Progenitor cell of endocrine pancreas (in vitro differentiated cells): ENCODE measurements at places on chromosomes 11 and 22.

GRCh38 chr22:37176464-37177061, 11.5 kb downstream of the C1QTNF6 start:
- no peak for DNase-seq

GRCh38 chr11:62757846-62758788, 3.3 kb upstream of the POLR2G start:
- no peak for DNase-seq

- DNase-seq: no peak
Observed at GRCh38 chr11:130705670-130706421, 210.4 kb downstream of the SNX19 start.

- no peak for DNase-seq
Observed at GRCh38 chr11:69572233-69572860, 68.6 kb upstream of the CCND1 start.

GRCh38 chr22:35552196-35552842, 11.7 kb downstream of the RASD2 start:
- peak; percentile 21 for DNase-seq

DNA sequence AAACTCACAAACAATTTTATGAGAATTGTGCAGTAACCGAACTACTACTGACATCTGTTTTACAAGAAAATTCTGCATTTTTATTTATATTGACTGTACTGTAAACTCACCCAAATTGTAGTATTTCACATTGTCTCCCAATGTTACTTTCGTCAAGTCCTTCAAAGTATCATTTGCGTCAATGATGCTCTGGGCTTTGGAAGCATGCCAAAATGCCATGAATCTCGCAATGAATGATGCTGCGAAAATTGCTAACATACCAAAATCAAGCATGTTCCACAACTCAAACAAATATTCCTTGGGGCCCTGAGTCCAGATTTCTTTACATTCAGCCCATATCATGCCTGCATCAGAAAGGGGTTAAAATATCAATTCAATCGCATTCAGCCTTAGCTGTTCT, 107.6 kb downstream of the TRPC6 start:
- DNase-seq: no peak

DNA sequence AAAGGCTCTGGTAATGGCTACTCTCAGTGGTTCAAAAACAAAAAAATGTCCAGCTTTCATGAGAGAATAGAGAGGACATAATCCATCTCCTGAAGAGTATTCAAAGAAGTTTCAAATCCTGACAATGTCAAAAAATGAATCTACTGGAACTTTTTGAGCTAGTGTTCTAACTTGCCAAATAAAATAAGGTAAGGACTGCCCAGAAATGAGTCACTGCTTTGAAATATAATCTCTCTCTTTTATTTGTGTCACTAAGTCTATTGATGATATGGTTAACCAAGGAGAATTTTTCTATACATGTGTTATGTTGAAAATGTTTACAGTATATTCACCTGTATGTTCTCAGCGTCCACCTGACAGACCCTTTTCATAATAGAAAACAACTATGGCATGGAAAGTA, 3.4 kb downstream of the GUCY1A2 start:
- no peak for DNase-seq

DNA sequence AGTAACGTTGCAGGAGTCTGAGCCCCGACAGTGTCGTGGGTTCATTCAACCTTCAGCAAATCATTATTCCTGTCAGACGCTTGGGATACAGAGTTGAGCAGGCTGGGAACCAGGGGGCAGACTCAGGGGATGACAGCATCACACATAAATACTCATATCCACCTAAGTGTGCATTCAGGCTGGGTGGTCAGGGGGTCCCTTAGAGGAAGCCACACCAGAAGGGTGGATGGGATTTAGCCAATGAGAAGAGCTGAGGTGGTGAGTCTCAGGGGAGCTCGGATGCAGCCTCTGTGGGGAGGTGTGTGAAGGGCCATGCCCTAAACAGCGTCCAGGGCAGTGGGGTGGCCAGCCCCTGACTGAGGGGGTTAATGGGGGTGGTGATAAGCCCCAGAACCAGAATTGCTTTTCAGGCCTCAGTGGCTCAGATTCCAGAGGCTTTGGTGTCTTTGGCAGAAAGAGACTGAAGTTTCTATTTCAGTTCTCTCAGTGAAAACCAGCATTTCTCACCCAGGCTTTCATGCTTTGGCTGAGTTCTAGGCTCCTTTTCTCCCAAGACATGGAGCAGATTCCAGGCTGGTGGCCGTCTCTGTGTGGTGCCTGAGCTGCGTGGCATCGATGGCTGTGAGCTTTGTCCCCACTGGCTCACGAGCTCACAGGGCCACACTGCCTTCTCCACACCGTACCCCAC, 83.9 kb upstream of the CLDN5 start:
- no peak for DNase-seq

- DNase-seq: no peak
Observed at GRCh38 chr11:70883973-70884623, 368.3 kb downstream of the SHANK2 start.
